ENCODE measurements at places on chromosomes 2 and 18. TPM values are rescaled to one million over a fixed set of nuclear protein-coding genes. Genes with fewer than 3 reads are reported as not detected.

The VAMP5 gene
- 52.6 TPM for total RNA-seq

The RAD51AP2 gene
- not detected for total RNA-seq

The SPP2 gene
- total RNA-seq = not detected

The COLEC11 gene
- 0.76 TPM for total RNA-seq

The FSIP2 gene
- under 0.01 TPM for total RNA-seq

The GLI2 gene
- total RNA-seq = 25.5 TPM

The RAB31 gene
- 33.3 TPM for total RNA-seq

The PLGLB2 gene
- not detected for total RNA-seq
